Amniotic stem cell (primary cell): ENCODE measurements at places on chromosomes 1 and 21.

- no peak for DNase-seq
Observed at GRCh38 chr1:163395790-163396189, 74.0 kb downstream of the NUF2 start.

DNA sequence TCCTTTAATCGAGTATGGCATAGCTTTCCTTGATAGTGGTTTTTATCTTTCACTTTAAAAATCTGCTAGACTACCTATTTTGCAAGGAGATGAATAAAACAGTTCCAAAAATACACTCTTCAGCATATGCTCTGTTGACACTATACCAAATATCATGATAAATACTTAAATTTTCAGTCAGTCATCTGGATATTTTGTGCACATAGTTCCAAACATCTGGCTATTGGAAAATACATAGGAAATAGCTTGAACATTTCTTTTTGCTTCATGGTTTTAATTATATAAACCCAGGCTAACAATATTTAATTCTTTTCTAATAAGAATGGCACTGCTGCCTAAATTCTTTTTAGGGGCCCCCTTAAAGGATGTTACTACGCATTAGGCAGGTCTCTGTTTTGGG lies 342.1 kb downstream of the NEGR1 start:
- DNase-seq: no peak

- DNase-seq: no peak
Observed at GRCh38 chr1:183670169-183670568, 17.1 kb upstream of the APOBEC4 start.

- no peak for DNase-seq
Observed at GRCh38 chr1:150820730-150821512, 12.9 kb upstream of the CTSK start.

DNA sequence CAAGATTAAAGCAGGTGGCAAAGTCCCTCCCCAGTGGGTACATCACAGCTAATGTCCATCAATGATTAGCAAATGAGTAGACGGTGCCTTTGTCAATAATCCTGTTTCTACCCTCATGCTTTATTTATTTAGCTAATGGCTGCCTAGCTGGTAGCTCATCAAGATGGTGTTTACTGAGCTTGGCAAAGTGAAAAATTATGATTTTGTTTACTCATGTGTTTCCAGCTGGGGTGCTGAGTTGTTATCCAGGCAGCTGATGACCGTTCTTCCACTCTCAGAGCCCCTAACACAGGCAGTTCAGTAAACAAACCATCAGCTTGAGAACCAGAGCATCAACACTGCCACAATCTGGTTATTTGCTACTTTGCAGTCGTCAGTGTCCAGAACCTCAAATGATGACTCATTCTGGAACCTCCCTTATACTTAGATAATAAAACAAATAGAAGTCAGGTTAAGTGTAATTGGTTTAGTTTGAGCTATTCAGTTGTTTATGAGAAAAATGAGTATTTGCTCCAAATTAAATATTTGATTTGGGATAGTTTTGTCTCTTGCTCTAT lies 163.9 kb downstream of the ST6GALNAC5 start:
- DNase-seq: peak; percentile 20

- DNase-seq: no peak
Observed at GRCh38 chr1:157007306-157007705, 38.2 kb downstream of the ARHGEF11 start.

DNA sequence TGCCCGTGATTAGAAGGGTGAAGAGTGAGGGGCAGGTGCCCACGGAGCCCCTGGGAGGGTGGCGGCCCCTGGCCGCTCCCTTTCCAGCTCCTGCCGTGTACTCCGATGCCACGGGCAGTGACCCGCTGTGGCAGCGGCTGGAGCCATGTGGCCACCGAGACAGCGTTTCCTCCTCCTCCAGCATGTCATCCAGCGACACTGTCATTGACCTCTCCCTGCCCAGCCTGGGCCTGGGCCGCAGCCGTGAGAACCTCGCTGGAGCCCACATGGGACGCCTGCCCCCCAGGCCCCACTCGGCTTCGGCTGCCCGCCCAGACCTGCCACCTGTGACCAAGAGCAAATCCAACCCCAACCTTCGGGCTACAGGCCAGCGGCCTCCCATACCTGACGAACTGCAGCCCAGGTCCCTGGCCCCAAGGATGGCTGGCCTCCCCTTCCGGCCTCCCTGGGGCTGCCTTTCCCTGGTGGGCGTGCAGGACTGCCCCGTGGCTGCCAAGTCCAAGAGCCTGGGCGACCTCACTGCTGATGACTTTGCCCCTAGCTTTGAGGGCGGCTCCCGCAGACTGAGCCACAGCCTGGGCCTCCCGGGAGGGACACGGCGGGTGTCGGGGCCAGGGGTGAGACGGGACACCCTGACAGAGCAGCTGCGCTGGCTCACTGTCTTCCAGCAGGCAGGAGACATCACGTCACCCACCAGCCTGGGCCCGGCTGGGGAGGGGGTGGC lies 22.0 kb downstream of the PANK4 start:
- DNase-seq: no peak

GRCh38 chr1:151680391-151680790 lies 36.2 kb downstream of the CELF3 start:
- no peak for DNase-seq

GRCh38 chr1:171654942-171655745 lies 2.7 kb upstream of the MYOC start:
- DNase-seq: no peak

- DNase-seq: no peak
Observed at GRCh38 chr1:27102707-27103468, 52.0 kb downstream of the SLC9A1 start.

GRCh38 chr1:245143849-245144248 lies 10.9 kb upstream of the KIF26B start:
- no peak for DNase-seq

- DNase-seq: peak; percentile 2
Observed at GRCh38 chr1:84834419-84835064, 58.5 kb downstream of the LPAR3 start.

DNA sequence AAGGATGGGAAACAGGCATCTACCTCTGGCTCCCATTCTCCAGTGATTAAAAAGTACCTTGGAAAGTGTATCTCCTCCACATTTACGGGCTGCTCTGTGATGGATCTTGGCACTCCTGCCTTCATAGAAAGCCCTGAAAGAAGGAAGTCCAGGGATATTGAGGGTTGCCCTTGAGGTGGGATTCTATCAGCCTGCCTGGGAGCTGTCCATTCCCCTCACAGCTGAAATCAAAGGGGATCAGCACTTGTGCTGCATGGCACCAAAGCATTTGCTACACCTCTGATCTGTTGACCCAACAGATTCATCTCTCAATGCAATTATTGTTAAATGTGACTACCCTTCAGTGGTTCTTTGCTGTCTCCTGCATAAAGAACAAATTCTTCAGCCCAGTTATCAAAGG lies 442.0 kb upstream of the RUNX1 start:
- no peak for DNase-seq

DNA sequence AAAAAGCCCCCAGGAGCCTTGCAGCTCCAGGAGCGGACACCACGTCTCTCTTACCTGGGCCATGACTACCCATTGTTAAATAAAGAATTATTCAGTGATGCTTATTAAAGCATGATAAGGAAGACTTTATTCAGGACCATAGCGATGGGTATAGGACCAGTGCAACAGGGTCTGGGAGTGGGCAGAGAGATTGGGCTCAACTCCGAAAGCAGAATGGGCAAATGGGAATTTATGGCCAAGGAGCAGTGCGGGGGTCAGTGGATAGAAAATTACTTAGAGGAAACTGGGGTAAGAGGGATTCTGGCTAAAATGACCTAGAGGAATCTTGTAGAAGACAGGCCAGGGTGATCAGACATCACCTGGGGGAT lies 580 bp upstream of the ATP5PO start:
- no peak for DNase-seq

DNA sequence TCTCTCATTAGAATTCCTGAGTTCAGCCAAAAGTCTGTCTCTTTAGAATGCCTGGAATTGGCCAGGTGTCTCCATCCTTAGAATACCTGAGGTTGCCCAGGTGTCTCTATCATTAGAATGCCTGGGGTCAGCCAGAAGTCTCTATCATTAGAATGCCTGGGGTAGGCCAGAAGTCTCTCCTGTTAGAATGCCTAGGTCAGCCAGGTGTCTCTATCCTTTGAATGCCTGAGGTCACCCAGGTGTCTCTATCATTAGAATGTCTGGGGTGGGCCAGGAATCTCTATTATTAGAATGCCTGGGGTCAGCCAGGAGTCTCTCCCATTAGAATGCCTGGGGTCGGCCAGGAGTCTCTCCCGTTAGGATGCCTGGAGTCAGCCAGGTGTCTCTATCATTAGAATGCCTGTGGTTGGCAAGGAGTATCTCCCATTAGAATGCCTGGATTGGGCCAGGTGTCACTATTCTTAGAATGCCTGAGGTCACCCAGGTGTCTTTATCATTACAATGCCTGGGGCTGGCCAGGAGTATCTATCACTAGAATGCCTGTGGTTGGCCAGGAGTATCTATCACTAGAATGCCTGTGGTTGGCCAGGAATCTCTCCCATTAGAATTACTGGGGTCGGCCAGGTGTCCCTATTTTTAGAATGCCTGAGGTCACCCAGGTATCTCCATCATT lies 43.0 kb downstream of the RNF187 start:
- no peak for DNase-seq

GRCh38 chr1:168708698-168709404 lies 20.2 kb downstream of the DPT start:
- no peak for DNase-seq

GRCh38 chr1:205075642-205076155 lies 8.6 kb downstream of the TMEM81 start:
- DNase-seq: no peak

- no peak for DNase-seq
Observed at GRCh38 chr1:209900734-209901133, 37.3 kb upstream of the SYT14 start.

- no peak for DNase-seq
Observed at GRCh38 chr1:117070124-117070523, 10.0 kb downstream of the TTF2 start.

GRCh38 chr1:66732407-66733166 lies 19.7 kb upstream of the DYNLT5 start:
- DNase-seq: no peak

DNA sequence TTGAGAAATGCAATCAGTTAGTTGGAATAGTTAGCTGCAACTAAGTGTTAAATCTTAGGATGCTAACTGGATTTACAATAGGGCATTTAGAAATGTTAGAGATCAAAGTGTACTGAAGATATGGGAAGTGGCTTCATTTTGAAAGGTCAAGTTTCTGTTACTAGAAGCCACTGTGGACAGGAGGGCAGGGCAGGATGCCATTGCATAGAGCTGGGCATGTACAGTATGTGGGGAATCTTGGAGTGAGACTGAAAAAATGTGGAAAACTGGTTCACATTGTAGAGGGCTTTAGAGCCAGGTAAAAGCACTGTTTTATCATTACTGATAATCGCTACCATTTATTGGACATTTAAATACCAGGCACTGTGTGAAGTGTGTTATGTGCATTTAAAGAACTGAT lies 31.0 kb downstream of the ARID1A start:
- no peak for DNase-seq

DNA sequence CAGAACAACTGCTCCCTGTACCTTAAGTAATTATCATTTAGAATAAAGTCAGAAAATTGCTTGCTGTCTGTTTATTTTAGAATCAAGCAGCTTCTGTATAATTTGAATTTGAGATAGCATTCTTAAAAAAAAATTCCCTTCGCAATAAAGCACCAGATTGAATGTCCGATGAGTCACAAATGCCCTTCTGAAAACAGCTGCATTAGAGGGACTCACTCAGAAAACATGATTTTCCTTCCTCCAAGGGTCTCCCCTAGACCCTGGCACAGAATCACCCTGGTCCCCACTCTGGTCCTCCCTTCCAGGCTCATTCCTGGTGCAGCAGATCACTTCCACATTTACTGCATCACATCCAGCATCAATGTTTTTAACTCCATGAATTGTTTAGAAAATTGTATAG lies 471.1 kb upstream of the VAMP3 start:
- DNase-seq: peak; percentile 67

DNA sequence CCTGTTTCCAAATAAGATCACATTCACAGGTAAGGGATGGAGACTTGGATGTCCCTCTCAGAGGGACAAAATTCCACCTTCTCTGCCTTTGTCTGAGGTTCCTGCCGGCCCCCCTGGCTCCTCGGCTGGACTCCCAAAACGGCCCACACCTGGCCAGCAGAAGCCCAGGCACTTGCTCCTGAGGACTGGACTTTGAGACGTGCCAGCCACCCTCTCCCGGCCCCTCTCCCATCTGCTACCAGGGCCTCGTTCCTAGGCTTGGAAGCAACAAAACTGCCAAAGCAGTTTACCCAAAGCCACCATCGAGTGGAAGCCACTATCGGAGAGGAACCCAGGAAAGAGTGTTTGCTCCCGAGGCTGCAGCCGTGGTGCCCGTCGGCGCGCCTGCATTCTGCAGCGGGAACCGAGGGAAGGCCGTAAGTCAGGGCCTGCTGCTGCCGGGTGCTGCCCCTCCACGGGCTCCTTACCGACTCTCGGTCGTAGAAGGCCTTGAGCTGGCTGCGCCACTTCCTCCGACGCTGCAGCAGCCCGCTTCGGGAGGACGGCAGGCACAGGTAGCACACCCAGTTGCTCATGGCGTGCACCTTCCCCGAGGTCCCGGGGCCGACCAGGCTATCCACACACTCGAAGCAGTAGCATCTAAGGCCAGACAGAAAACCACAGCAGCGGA lies 3.5 kb downstream of the DNMT3L start:
- no peak for DNase-seq

- peak; percentile 7 for DNase-seq
Observed at GRCh38 chr1:43267291-43267805, 2.4 kb upstream of the TMEM125 start.

- no peak for DNase-seq
Observed at GRCh38 chr1:212290608-212291007, 5.4 kb downstream of the PPP2R5A start.

DNA sequence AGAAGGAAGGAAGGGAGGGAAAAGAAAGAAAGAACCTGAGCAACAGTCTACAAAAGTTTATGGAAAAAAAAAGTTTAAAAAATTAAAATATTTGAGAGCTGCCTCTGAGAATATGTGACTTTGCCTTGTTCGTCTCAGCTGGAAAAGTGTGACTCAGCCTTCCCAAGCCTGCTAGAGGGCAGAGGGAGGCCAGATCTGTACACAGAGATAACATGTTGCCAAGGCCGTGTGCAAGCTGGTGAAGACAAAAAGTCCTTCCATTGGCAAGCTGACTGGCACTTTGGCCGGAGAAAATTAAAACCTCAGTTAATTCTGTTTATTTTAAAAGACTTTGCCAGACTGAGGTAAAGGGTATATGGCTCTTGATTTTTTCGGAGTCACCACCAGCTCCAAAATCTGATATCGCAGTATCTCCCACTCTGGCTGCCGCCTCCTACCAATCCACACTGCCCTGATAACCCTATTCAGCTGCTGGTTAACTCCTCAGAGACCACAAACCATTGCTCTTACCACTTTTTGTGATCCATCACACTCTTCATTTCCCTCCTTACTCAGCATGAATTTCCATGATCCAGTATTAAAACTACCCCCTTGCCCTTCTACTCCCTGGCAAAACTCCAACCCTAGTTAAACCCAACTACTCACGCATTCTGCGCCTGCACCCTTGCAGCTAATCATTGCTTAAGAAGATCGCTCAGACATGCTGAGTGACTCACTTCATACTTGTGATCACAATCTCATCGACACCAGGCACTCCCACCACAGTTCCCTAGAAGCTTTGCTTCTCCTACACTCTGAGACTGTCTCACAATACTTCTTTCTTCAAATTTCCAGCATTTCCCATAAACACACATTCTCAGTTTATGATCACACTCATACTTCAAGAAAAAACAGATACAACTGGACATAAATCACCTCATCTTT lies 5.7 kb upstream of the PPP1R15B start:
- DNase-seq: peak; percentile 87

- DNase-seq: no peak
Observed at GRCh38 chr1:7671676-7672075, 99.4 kb upstream of the VAMP3 start.

GRCh38 chr21:33196941-33197374 lies 32.8 kb upstream of the IFNAR2 start:
- peak; percentile 32 for DNase-seq

GRCh38 chr1:192566657-192567056 lies 8.9 kb upstream of the RGS1 start:
- no peak for DNase-seq
